Brain pericyte (primary cell): ENCODE measurements at places on chromosomes 1 and 21.
A peak's percentile ranks its signal among the peaks of the same experiment; 100 is the strongest.

- DNase-seq: no peak
Measured at GRCh38 chr21:35333831-35334618, 284.9 kb upstream of the RUNX1 start.

DNA sequence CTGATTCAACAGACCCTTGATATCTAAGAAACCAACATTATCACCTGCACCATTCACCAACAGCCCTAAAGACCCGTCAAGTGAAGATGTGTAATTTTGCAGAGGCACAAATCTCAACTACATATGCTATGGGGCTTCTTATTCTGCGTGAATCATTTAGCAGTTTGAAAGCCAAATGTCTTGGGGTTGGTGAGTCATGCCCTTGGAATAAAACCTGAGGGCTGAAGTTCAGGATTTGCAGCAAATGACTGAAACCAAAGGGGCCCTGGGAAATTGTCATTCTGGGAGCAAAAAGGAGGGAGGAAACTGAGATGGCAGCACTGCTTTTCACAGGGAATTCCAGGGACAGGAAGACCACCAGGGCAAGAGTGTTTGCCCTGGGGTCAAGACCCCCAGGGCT is 79.2 kb upstream of the TNR start:
- DNase-seq: no peak

DNA sequence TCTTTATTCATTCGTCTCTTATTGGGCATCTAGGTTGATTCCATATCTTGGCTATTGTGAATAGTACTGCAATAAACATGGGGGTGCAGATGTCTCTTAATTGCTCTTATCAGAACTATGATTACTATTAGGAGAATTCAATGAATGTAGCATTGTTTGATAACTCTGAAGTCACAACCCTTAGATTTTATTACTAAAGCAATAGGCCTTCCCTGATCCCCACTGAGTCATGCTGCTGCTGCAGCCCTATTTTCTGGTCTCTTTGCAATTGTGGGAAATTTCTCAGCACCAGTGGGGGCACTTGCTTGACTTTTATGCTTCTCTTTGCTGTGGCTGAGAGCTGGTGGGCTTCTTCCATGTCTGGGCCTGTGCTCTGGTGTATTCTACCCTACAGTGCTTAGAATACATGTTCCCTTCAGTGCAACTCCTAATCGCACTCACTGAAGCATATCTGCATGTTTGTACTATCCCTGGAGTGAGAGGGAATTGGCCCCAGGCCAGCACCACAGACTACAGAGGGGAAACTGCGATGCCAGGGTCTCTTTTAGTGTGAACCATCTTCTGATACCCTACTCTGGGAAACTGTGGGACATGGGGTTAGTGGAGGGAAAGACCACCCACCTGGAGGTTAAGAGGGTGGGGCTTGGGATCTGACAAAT is 52.2 kb upstream of the ROR1 start:
- no peak for DNase-seq

GRCh38 chr1:206067486-206068227 is 14.7 kb downstream of the RHEX start:
- no peak for DNase-seq

- no peak for DNase-seq
Measured at GRCh38 chr1:119987112-119987511, 82.3 kb downstream of the NOTCH2 start.

DNA sequence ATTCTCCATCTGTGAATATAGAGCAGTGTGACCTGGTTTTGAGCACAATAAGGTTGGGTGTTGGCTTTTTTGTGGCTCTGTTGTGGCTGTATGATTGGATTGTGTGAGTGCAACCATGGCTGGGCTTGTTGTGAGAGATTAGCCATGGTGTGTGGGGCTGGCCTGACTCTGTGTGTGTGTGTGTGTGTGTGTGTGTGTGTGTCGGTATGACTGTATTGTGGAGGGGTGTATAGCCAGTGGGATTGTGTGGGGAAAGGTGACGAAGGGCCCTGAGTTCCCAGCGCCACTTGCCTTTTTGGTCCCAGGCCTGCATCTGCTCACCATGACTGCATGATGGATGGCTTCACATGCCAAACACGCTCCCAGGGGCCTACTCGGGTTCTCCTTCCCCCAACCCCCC is 5.9 kb upstream of the SLC6A9 start:
- DNase-seq: no peak

DNA sequence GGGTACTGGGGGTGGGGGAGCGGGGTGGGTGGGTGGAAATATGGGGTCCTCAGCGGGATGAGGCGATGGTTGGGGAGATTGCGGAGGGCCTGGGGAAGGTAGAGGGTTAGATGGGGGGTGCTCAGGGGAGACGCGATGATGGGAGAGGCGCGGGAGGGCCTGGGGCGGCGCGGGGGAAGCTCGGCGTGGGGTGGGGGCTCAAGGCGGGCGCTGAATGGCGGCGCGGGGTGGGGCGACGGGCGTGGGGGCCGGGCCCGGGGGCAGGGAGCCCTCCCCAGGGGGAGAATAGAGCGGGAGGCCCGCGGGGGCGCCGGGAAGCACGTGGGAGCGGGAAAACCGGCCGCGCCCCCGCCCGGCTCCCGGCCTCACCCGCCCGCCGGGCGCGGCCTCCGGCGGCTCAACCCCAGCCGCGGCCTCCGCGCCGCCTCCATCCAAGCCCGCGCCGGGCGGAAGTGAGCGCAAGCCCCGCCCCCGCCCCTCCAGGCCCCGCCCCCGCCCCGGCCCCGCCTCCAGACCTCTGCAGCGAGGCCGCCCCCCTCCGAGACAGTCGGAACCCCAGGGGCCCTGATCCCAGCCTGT is at the start of gene FAAP20:
TSS of gene FAAP20 (minus strand) at position 454 of the 579 bp plus-strand sequence. CDS start at position 431, 23 bp downstream.
- no peak for DNase-seq

DNA sequence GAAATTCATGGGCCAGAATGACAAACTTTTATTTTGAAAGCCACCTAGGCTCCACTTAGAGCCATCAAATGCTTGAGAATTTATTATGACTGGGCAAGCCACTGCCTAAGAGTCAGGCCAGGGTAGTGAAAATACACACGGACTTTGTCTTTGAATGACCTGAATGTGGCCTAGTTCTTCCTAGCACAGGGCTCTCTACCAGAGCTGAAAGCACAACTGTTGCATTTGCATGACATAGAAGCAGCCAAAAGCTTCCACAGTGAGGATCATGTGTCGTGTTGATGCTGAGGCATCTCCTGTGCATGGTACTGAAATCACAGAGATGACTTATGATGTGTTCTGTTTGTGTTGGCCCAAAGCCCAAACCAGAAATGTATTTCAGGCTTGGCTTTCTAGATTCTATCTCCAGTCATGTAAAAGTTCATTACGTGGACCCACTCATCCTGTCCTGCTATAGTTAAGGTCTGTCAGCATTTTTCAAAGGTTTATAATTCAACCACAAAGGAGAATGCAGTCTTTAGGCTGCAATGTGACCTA is 164.0 kb upstream of the UBE2U start:
- DNase-seq: peak; percentile 95

DNA sequence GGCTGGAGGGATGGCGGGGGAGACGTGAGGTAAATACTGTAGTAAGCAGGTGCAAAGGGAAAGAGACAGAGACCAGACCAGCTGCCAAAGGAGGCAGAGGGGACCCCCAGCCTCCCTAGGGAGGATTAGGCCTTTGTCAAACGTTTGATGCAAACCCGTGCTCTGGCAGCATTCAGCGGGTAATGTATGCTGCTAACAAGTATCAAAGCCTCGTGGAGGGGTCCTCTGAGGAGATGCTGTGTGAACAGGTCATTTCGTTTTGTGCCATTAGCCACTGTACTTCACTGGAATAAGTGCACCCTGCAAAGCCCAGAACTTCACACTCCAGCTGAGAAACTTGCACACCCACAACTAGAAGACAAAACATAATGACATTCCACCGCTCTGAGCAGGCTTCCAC is 644.5 kb downstream of the NPHP4 start:
- DNase-seq: no peak

GRCh38 chr1:16048573-16049189 is 5.1 kb downstream of the CLCNKB start:
- no peak for DNase-seq

DNA sequence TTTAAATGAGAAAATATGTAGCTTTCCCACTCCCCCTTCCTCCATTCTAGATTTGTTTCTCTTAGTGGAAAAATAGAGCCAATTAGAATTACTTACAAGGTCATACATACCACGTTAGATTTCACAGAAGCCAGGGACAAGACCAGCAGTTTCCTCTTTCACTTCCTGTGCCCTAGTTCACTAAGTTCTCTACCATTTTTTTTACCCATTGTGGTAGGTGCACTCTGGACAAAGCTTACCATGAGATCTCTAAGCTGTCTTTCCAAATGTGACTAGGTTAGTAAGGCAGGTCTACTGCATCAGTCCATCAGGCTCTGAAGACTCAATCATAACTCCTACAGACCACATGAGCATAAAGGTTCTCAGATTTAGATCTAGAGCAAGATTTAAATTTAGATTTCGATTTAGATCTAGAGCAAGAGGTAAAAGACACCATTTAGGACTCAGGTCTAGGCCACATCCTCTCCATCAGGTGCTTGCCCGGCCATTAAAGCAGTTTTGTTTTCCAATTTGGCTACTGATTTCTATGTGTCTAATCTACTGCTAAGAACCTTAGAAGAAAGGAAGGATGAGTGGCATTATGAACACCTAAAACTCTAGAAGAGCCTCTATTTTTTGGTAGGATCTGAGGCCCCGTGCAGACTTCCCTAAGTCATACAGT is 235.3 kb downstream of the FAF1 start:
- no peak for DNase-seq

DNA sequence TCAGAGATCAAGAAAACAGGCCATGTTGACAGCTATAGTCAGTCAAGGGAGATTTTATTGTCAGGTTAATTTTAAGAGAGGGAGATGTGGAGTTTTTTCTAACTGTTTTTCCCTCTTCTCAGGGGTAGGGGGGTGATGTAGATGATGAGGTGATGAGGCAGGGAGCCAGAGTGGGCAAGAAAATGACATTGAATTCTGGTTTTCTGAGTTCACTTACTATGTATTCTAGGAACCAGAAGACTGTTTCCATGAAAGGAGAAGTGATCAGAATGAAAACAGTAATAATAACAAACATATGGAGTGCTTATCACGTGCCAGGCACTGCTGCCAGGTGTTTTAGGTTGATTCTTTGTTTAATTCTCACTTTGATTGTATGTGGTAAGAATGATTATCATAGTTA is 40.2 kb downstream of the CASQ2 start:
- no peak for DNase-seq

DNA sequence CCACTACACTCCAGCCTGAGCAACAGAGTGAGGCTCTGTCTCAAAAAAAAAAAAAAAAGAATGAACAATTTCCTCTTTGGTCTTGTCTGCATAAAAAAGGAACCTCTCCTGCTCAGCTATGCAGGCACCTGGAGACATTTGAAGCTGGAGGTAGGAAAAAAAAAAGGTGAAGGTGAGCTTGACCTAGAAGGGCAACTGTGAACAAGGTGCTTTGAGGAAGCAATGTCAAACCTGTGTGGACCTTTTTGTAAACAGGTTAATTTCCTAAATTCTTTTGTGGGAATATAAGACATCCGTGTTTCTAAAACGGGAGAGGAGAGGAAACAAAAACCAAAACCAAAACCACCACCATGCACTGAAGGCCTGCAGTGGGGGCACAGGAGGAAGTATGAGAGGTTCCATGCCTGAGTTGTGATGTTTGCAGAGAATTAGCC is 77.5 kb downstream of the SLC45A1 start:
- DNase-seq: no peak

DNA sequence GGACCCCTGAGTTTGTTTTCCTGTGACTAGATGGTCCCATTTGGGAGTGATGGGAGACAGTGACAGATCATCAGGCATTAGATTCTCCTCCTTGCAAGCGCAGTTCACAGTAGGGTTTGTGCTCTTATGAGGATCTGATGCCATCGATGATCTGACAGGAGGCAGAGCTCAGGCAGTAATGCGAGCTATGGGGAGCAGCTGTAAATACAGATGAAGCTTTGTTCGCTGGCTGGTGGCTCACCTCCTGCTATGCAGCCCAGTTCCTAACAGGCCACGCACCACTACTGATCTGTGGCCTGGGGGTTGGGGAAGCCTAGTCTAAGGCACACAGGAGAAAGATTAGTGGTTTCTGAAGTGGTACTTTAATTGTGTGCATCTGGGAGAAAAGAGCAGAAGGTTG is 7.1 kb upstream of the PLPP3 start:
- DNase-seq: no peak

DNA sequence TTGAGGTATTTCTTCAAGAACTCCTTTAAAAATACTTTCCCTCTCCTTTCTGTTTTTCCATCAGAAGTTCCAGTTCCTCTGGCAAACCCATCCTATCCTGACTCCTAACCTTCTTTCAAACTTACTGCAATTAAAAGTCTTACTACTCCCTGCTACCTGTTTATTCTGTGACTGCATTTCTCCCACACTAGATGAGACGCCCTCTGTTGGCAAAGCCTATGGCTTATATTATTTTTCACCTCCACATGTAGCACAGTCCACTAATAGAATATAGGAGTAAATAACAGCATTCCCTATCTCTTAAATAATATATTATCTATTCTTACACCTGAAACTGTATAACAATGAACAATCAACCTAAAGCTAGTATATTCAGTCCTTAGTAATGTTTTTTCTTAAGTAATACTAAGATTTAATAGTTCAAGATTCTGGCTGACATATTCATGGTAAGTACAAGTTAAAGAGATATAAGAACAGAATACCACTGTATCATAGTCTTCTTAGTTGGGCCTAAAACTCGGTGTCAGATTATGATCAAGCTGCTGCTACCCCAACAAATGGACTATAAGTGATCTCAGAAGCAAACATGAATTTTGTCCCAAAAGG is 54.8 kb downstream of the RAB3GAP2 start:
- DNase-seq: no peak
